HT1080 (cell line): ENCODE measurements at places on chromosomes 11 and 22. TPM values are rescaled to one million over a fixed set of nuclear protein-coding genes. Genes with fewer than 3 reads are reported as not detected.

Gene PRR33
- not detected in 2 replicates for total RNA-seq

Gene CASP1
- 10.1 and 10.6 TPM in 2 replicates for total RNA-seq

Gene PUS3
- total RNA-seq: 26.2 and 35.7 TPM in 2 replicates

Gene KRTAP5-10
- total RNA-seq: not detected in 2 replicates

Gene HYLS1
- total RNA-seq: 21.3 and 23.9 TPM in 2 replicates
